ENCODE measurements at places on chromosomes 5 and 9.

DNA sequence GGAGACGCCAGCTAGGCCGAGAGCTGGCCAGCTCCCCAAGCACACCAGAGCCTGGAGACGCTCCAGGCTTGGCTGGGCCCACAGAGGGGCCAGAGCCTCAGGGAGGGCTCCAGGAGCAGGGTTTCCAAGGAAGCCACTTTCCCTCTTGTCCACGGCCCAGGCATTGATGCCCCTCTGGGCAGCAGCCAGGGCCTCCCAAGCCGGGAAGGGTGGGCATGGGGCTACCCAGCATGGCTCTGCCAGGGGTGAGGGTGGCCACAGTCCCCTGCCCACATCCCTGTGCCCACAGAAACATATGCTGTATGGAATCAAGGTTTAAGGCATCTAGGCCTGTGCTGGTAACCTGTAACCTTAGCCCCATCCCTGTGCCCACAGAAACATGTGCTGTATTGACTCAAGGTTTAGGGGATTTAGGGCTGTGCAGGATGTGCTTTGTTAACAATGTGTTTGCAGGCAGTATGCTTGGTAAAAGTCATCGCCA, 1.5 kb upstream of the DPP7 start:
- DNase-seq, result no peak

- no peak for DNase-seq
Observed at GRCh38 chr9:6931913-6932312, 174.1 kb downstream of the KDM4C start.

- DNase-seq, result no peak
Observed at GRCh38 chr5:181149355-181149754, 2.0 kb downstream of the OR2V2 start.

- no peak for DNase-seq
Observed at GRCh38 chr5:56155992-56156584, 77.0 kb downstream of the ANKRD55 start.

- DNase-seq, result no peak
Observed at GRCh38 chr5:150497274-150497988, 10.5 kb upstream of the NDST1 start.

GRCh38 chr5:35309365-35310130, 79.3 kb upstream of the PRLR start:
- DNase-seq, result no peak

DNA sequence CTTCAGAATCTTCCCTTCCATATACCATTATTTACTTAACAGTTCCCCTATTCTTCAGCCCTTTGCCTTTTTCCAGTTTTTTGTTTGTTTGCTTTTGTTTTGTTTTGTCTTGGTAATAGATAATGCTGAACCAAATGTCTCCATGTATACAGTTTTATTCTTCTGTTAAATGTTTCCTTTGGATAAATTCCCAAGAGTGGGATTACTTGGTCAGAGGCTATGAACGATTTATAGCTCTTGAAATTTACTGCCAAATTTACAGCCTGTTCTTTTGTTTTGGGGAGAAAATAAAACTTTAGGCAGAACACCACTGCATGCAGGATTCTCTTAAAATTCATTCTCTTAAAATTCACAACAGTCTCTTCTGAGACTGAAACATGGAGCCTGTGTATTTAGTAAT, 38.6 kb downstream of the NR4A3 start:
- DNase-seq, result no peak

DNA sequence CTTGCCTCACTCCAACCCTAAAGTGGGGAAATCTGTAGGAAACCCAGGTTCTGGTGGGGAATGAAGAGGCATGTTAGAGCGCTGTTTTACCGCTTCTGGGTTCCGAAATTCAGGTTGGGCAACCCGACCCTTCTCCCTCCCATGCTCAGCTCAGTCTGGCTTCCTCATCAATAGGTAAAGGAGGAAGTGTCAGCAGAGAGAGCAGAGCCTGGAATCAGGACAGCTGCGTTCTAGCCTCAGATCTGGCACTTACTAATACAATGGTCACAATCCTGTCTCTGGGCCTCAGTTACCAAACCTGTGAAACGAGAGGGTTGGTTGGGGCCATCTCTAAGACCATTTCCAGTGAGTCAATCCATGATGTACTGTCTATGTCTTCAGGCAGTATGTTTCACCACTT, 16.2 kb upstream of the TNIP1 start:
- no peak for DNase-seq

- no peak for DNase-seq
Observed at GRCh38 chr5:142176255-142176654, 67.7 kb downstream of the NDFIP1 start.

DNA sequence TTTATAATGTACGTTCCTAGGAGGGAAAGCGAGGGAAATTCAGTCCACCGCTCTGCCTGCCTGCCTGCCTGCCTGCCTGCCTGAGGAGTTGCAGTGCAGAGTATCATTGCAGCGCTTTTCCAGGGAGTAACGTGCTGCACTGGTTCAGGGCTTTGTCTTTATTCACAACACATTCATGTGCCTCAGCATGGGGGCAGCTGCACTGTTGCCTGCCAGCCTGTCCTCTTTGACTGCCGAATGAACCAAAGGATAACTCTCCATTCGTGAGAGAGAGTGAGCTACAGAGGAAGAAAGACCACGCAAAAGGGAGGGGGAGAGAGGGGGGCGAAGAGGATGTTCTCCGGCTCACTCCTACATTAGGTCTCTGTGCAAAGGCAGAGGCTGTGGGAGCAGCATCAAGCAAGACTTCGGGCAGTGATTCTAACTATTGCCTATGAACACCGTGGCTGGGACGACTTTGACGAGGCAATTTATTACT, 791.2 kb downstream of the MAT2B start:
- no peak for DNase-seq

All from stimulated activated CD4-positive, alpha-beta T cell treated with anti-CD3 and anti-CD28 coated beads, Interleukin-1b, Interleukin-23, amount 100 ng/mL, for 1 hour (primary cell).